CD4-positive, alpha-beta T cell treated with Interferon gamma for 1 hour (primary cell): ENCODE measurements at places on chromosomes 2 and 18.

DNA sequence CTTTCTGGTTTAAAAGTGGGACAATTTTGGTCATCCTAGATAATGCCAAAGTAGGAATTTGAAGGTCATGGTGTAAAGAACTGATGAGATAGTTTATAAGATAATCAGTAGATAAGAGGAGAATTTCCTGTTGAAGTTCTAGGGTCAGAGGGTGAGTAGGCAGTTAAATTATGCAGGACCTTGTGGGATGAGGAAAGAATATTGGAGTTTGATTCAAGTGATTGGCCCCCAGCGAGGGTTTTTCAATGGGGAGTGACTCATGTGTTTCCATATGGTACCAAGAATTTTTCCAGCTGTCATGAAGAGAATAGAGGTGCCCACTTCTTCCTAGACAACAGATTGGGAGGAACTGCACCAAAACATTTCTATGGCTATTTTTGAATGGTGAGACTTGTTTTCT lies 940.2 kb upstream of the ZEB2 start:
- DNase-seq: no peak

GRCh38 chr2:151525821-151526373 lies 116.2 kb downstream of the RIF1 start:
- DNase-seq: peak; percentile 35

DNA sequence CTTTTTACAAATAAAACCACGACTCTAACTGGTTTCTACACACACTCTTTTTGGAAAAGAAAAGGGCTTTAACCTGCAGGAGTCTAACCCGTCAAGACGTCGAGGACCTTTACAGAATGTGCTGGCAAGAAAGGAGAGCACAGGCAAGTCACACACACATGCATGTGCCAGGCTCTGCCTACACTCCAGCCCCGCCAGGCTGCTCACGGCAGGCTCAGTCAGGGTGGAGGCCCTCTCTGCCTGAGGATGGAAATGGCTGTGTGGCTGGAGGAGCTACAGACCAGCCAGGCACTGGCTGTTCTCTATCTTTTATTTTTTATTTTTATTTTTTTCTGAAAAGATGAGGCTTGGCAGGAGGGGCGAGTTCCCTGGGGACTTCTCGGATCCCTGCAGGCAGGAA lies 10.2 kb downstream of the SIX3 start:
- no peak for DNase-seq

DNA sequence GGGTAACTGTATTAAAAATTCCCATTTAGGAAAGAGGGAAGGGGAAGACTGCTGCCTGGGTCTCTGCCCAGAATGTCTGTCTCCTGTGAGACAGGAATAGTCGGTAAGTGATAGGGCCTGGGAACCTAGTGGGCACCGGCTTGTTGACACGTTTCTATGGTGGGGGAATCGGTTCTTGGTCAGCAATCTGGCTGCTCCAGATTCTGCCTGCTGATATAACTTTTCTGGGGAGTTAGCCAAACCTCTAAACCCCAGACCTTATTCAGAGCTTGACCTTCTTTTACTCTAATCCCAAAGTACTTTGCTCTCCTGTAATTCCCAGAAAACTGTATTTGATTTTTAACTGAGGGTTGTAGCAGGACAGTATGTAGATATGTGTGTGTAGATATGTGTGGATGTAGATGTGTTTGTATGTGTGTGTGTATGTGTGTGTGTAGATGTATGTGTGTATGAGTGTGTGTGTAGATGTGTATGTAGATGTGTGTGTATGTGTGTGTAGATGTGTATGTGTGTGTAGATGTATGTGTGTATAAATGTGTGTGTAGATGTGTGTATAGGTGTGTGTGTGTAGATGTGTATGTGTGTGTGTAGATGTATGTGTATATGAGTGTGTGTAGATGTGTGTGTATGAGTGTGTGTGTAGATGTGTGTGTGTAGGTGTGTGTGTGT lies 61.8 kb upstream of the TXNDC2 start:
- DNase-seq: no peak

GRCh38 chr18:13176847-13177246 lies 41.7 kb upstream of the LDLRAD4 start:
- no peak for DNase-seq

DNA sequence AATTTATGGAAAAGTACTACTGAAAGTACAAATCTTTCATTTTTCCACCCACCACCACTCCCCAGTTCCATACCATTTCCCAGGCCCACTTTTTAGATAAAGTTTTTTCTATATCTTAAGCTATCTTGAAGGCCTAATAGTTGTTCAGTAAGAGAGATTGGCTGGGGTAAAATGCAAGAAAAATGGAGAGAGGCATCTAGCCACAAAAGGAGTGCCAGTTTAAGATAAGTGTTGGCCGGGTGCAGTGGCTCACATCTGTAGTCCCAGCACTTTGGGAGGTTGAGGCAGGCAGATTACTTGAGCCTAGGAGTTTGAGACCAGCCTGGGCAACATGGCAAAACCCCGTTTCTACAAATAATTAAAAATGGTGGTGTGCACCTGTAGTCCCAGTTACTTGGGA lies 28.6 kb downstream of the NBEAL1 start:
- DNase-seq: no peak

DNA sequence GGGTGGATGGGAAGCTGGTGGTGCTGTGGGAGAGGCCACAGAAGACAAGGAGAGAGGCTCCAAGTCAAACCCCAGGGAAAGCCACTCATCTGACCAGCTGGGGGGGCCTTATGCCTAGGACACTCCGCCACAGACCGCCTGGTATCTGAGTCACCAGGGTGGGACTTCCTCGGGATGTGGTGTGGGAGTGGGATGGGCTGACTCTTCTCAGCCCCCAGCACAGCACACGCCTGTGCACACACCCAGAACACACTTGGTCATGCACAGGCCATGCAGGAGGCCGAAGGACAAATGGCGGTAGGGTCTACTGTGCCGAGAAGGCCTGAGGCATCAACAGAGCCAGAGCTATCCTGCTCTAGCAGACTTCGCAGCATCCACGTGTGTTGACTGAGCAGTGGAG lies 136.4 kb downstream of the INHBB start:
- DNase-seq: no peak

GRCh38 chr18:48777026-48777743 lies 173.6 kb downstream of the SMAD7 start:
- DNase-seq: peak; percentile 66
